Umbilical cord (tissue), 2 donors: ENCODE measurements at places on chromosomes 2 and 18. TPM values are rescaled to one million over a fixed set of nuclear protein-coding genes. Genes with fewer than 3 reads are reported as not detected.

DNA sequence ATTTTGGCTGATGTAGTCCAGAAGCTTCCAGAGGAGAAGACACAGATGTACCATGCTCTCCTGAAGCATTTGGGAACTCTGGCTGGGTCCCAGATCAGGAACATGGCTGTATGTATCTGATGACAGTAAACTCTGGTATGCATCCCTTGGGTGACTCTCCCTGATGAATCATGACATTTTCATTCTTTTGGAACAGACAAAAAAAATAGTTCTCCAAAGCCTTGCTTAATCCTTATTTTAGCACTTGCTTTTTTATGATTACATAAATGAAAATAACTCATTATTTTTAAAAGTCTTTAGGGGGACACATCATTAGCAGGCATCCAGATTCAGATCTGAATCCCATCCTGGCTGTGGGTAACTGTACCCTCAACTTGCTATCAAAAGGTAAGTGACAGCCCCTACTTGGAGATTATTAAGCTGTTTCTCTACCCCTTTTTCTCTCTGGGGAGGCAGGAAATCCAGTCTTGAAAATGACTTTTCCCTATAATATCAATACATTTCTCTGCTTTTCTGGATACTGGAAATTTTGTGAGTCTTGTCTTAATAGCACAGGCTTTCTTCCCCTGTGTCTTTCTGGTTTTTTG, 23.3 kb downstream of the AOX1 start:
- DNase-seq = no peak

DNA sequence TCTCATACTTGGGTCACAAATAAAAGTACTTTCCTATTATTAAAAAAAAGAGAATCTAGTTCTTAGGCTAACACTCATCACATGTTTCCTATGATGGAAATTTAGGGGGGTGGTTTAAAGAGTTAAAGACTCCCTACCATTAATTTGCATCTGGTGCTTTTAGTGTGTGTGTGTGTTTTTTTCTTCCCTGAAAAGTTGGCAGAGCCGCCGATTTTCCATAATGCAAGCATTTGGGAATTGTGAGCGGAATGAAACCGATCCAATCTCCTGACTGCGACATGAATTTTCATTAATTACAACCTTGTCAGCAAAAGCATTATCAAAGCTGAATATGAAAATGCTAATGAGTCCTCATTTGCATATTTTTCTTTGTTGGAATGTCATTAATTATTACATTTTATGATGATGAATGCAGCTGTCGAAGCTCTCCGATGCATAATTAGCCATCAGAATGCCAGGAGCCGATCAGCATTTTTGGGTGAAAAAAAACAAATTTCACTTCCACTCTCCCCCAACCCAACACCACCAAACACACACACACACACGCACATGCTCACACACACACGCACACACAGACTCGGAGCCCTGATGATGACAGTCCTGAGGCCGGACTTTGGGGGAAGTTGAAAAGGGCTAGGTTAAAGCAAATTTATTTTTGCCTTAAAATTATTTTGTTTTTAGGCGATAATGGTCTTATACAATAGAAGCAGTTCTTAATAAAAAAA, 165.4 kb downstream of the TCF4 start:
- no peak for DNase-seq

DNA sequence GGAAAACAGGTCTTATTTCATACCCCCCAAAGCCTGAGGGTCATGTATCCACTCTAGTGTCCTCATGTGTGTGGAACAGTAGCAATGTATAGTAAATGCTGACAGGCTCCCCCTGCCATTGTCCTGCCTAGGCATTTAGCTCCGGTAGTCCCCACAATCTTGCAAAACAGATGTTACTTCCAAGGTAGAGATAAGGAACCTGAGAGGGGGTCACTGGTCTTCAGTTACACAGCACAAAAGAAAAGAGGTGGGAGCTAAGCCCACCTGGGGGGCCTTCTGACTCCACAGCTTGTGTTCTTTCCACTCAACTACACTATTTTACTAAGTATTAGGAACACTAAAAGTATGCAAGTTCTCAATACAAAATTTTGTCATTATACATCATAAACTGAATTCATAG, 17.4 kb upstream of the FECH start:
- DNase-seq = no peak

GRCh38 chr2:102126169-102126568, 16.4 kb upstream of the IL1R1 start:
- DNase-seq = no peak

- DNase-seq = no peak
Measured at GRCh38 chr2:233832414-233832813, 21.9 kb downstream of the HJURP start.

DNA sequence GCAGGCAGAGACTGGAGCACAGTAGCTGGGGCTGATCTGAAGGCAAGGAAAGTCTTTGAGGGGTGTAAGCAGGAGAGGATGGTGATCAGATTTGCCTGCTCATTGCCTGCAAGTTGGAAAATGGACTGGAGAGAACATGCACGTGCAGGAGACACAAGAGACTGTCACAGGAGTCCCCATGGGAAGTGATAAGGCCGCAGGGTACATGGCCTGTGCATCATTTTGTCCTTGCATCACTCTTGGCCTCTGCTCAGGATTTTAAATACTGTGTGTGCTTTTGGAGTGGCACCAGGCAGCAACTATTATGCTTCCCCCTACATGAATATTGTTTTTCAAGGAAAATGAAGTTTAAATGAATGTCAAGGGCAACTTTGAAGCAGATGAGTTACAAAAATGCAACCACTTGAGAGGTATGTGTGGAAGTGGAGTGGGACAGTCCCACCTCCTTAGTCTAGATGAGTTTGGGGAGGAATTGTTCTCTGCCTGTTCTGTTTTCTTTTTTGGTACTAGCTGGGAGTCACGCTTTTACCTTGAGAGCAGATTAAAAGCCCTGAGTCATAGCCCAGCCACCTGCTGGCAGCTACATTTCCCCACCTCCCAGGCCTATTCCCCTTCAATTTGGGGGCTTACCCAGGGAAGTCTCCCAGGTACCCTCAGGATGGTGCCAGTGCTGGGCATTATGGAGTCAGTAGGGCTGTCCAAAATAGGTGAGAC, 19.3 kb downstream of the MAPK4 start:
- no peak for DNase-seq

GRCh38 chr2:26563686-26564085, 77.5 kb downstream of the CIB4 start:
- DNase-seq = no peak

DNA sequence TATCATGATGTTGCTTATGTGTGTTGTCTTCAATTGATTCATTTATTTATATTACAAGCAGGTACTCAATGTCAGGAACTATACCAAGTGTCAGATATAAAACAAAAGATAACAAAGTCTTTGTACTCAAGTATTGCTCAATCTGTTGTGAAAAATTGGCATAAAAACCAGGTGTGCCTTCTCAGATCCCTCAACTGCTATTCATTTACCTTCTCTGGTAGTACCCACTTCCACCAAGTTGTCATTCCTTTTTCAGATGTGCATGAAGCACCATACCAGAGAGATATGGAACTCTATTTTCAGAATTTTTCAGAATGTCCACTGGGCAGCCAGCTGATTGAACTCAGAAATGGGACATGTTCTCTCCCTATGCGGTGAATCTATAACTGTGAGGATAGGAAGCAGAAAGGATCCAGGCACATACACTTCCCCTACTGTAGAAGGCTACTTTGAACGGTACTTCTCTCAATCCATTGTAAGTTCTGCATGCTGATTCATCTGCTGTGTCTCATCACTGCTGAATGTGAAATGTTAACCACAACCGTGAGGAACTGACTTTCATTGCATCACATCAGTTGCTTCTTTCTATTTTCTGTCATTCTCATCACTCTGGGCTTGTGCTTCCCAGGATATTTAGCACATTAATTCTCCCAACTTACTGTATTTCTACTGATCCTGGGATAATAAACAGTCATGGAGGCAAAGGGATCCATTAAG, 1621.3 kb downstream of the SUCLG1 start:
- DNase-seq = no peak

DNA sequence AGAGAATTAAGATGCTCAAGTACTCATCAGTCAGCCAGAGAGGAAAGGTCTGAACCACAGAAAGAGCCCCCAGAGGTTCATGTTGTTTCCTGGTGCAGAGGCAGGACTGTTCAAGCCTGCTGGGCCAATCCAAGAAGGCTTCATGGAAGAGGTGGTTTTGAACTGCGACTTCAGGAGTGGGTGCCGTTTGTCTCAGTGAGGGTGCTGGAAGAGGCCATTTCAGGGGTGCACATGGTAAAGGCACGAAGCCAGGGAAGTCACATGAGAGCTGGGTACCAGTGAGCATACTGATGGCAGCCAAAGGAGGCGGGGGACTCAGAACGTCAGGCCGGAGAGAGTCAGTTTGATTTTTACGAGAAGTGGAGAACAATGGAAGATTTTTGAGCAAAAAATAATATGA, 55.5 kb downstream of the EMILIN2 start:
- no peak for DNase-seq

GRCh38 chr2:240233885-240234502, 93.5 kb upstream of the OTOS start:
- DNase-seq = no peak

- no peak for DNase-seq
Measured at GRCh38 chr2:156437931-156438410, 1.8 kb downstream of the GPD2 start.

GRCh38 chr2:103174711-103175110, 412.9 kb downstream of the TMEM182 start:
- no peak for DNase-seq

DNA sequence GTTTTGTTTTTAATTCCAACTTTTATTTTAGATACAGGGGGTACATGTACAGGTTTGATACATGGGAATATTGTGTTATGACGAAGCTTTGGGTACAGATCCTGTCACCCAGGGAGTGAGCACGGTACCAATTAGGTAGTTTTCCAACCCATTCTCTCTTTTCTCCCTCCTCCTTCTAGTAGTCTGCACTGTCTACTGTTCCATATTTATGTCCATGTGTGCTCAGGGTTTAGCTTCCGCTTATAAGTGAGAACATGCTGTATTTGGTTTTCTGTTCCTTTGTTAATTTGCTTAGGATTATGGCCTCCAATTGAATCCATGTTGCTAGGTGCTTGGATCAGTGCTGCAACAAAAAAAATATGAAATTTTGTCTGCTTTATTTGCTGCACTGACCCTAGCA, 659.3 kb upstream of the TMEFF2 start:
- no peak for DNase-seq

GRCh38 chr2:174350018-174350417, 15.3 kb downstream of the SP9 start:
- DNase-seq = no peak

GRCh38 chr2:110904116-110904778, 171.9 kb downstream of the ACOXL start:
- DNase-seq = no peak

DNA sequence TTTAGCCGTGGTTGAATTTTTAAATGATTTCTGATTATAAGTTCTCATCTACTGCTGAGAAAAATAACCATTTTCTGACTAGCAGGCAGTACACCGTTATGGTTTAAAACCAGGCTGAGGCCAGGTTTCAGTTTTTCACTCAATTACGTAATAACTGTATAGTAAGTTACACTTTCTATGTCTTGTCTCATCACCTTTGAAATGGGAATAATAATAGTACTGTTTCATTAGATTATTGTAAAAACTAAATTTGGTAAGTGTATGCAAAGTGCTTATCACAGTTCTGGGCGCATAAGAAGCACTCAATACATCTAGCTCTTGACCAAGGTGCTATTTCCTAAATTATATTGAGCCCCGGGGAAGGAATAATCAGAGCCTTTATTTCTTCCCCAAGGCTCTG, 76.8 kb downstream of the LIMS1 start:
- DNase-seq = no peak

DNA sequence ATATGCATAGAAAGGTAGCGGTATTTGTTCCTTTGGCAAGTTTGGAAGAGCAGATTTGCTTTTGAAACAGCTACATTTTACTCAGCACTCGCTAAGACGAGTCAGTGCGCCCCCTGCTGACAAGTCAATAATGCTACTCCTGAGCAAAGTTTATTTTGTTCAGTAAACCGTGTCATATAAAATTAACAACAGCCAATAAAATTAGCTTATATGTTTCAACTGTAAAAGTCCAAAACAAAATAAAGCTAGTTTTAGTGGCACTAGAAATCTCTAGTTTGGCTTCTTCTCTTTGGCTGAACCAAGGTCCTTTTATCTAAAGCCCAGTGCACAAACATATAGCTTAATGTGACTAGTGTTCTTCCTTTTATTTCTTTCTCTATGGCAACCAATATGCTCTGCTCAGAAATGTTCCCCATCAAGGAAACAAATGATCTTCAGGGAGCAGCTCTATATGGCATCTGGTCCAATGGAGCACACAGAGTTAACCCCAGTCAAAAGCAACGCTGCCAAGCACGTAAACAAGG, 4.2 kb upstream of the POU3F3 start:
- DNase-seq = peak; percentile 62

- DNase-seq = no peak
Measured at GRCh38 chr2:240611601-240612210, 13.6 kb upstream of the GPR35 start.

DNA sequence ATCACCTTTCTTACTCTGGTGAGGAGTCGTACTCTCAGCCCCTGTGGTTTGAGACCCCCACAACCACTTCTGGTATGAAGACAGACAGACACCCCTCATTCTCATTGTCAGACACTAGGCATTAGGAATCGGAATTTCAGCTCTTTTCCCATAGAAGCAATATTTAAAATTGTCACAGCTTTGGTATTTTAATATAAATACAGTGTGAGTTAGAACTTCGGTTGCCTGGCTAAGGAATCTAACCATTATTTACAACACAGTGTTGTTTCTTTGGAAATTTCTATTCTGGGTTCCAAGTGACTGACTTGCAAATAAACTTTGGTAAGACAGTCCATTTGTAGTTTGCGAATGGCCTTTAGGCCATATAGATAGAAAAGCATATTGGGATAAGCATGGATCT, 318.1 kb downstream of the PARD3B start:
- DNase-seq = no peak

- no peak for DNase-seq
Measured at GRCh38 chr2:68345129-68345875, 19.8 kb upstream of the PLEK start.

- no peak for DNase-seq
Measured at GRCh38 chr2:224194161-224194560, 155.1 kb upstream of the SERPINE2 start.

DNA sequence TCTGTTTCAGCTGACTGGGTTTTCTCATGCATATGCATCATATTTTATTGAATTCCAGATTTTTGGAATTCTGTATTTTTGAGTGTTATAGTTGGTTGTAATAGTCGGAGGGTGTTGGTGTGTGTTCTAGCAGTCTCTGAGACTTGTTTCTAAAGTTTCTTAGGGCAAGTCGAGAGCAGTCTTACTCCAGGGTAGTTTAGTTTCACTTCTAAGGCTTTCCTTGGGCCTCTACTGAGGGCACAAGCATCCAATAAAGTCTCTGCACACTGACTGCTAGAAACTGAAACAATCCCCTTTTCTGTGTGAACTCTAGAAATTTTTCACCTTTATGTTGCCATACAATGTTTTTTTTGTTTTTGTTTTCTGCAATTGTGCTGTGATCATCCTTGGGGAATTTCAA, 663.7 kb upstream of the LRATD1 start:
- no peak for DNase-seq

CDH20 gene
- total RNA-seq = 4.1 TPM

FBXO41 gene
- 1.2 TPM for total RNA-seq

KCNK3 gene
- 11.8 TPM for total RNA-seq

GPATCH11 gene
- 9.6 TPM for total RNA-seq

FAM161A gene
- total RNA-seq = 16.4 TPM

G6PC2 gene
- 0.24 TPM for total RNA-seq

CGREF1 gene
- 11.6 TPM for total RNA-seq

SH3BP4 gene
- 4.6 TPM for total RNA-seq

RSAD2 gene
- 36.4 TPM for total RNA-seq

UPP2 gene
- 0.24 TPM for total RNA-seq

TMEM200C gene
- total RNA-seq = 5.1 TPM

TTN gene
- total RNA-seq = 14.0 TPM

MC5R gene
- total RNA-seq = 1.7 TPM

SPDYA gene
- total RNA-seq = 1.2 TPM
